ENCODE measurements at places on chromosomes 1 and 21.
A peak's percentile ranks its signal among the peaks of the same experiment; 100 is the strongest.

- DNase-seq, result no peak
These were observed 651.3 kb downstream of the PTPRC start for GRCh38 chr1:199290186-199290585.

- no peak for DNase-seq
These were observed 54.9 kb upstream of the RGS7 start for GRCh38 chr1:241411776-241412338.

DNA sequence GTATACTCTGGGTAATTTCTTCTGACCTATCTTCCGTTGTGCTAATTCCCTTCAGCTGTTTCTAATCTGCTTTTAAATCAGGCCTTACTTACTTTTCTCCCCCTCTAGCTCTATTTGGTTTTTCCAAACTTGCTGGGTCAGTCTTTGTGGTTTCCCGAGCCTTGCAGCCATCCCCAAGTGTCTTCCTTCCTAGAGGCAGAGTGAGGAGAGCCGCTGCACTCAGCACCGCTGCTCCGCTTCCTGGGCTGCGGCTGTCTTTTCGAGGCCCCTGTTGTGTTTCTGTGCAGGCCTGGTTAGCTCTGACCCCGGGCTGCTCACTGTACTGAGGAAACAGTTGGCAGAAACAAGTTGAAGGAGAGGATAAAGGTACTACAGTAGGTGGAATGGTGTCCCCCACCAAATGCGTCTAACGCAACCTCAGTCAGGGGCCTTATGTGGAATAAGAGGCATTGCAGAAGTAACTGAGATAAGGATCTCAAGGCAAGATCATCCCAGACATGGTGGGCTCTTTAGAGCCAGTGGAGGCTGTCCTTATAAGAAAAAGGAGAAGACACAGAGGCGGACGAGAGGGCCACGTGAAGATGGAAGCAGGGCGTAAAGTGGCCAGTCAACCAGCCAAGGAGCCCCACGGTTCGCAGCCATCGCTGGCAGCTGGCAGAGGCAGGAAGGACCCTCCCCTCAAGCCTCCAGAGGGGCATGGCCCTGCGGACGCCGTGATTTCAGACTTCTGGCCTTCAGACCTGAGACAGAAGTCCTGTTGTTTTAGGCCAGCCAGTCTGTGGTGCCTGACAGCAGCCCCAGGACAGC is 10.5 kb downstream of the WNT9A start:
- DNase-seq, result no peak

- DNase-seq, result no peak
These were observed 55.1 kb downstream of the PRDX6 start for GRCh38 chr1:173532237-173532636.

DNA sequence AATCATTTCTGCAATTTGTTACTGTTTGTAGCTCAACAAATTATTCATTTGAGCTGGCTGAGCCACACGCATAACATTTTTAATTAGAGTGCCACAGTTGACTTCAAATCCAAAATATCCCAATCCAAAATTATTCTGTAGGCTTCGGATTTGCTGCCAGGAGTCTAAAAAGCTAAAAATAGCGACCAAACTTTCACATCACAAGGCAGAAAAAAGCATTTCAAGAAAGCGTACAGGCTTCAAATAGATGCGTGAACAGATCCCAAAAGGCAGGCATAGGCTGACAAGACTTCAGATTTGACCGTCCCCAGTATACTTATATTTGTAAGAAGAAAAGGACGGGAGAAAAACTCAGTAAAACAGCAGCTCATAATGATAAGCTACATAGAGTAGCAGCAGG is 24.3 kb upstream of the TIAM1 start:
- DNase-seq, result no peak

GRCh38 chr1:26275580-26276431 is 4.1 kb upstream of the SH3BGRL3 start:
- DNase-seq, result peak; percentile 82

- no peak for DNase-seq
These were observed 862.7 kb downstream of the NCAM2 start for GRCh38 chr21:21860888-21861287.

DNA sequence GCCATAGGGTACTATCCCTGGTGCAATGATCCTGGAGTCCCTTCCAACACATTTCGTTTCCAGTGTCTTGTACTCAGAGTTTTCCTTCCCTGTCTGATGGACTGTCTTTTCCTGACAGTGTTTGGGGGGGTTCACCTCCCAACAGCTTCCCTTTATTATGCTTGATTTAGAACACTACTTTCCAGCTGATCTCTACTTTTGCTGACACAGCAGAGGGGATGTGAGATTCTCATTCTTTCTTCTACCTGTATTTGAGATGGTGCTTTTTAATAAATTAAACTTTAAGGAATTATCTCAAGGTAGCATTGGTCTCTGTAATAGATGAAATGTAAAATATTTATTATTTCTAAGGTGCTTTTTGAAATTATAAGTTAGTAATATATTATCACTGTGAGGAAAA is 41.0 kb downstream of the SLC35A3 start:
- DNase-seq, result no peak

DNA sequence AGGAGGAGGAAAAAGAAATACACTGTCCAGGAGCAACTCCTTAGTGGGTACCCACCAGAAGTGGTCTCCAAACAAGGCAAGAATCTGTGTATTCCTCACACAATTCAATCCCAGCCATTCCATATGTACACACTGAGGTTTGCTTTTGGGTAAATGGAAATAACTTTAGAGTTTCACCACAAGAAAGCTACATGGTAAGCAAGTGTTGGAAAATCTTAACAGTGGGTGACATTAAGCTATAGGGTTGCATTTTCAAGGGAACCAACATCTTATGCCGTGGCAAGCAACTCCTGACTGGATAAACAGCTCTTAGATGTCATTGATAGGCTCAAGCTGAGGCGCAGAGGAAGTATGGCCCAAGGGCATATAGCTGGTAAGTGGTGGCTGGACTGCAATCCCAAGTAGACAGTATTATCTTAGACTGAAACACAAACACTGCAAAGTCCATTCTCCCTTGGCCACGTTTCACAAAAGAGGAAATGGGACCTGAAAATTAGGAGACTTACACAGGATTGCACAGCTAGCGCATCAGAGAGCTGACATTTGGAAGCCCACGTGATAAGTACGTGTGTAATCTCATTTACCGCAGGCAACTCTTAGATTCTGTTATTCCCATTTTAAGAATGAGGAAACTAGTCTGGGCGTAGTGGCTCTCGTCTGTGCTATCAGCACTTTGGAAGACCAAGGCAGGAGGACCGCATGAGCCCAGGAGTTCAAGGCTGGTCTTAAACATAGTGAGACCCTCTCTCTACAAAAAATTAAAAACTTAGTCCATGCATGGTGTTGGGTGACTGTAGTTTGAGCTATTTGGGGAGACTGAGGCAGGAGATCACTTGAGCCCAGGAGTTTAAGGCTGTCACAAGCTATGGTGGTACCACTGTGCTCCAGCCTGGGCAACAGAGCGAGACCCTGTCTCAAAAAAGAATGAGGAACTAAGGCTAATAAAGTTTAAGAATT is 4.0 kb upstream of the BRWD1 start:
- DNase-seq, result no peak

DNA sequence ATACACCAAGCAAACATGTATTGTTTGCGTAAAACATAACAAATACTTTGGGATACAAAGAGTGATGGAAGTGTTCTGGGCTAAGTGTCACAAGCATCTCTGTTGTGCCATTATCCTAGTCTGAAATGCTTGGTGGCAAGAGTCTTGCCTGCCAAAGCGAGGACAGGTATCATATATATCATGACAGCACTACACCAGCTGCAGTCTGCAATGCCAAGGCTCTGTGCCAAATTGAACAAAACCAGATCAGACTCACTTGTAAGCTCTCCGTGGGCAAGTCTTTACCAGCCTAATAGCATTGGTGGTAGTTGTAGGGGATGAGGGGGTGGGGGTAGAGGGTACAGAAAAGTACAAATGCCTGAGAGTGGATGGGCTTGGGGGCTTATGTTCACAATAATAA is 119.2 kb downstream of the RWDD3 start:
- no peak for DNase-seq

DNA sequence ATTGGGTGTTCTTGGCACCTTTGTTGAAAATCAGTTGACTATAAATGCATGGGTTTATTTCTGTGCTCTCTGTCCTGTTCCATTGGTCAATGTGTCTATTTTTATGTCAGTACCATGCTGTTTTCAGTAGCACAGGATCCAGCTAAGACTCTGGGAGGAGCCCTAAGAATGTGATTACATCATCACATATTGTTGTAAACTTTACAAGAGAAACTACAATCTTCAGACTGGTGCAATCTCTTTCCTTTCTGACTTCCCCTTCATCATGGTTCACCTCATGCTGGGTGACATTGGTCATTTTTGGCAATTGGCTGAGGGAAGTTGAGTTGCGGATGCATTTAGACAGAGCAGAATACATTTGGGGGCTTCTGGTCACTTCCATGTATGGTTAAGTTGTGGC is 88.4 kb downstream of the C21orf91 start:
- DNase-seq, result no peak

DNA sequence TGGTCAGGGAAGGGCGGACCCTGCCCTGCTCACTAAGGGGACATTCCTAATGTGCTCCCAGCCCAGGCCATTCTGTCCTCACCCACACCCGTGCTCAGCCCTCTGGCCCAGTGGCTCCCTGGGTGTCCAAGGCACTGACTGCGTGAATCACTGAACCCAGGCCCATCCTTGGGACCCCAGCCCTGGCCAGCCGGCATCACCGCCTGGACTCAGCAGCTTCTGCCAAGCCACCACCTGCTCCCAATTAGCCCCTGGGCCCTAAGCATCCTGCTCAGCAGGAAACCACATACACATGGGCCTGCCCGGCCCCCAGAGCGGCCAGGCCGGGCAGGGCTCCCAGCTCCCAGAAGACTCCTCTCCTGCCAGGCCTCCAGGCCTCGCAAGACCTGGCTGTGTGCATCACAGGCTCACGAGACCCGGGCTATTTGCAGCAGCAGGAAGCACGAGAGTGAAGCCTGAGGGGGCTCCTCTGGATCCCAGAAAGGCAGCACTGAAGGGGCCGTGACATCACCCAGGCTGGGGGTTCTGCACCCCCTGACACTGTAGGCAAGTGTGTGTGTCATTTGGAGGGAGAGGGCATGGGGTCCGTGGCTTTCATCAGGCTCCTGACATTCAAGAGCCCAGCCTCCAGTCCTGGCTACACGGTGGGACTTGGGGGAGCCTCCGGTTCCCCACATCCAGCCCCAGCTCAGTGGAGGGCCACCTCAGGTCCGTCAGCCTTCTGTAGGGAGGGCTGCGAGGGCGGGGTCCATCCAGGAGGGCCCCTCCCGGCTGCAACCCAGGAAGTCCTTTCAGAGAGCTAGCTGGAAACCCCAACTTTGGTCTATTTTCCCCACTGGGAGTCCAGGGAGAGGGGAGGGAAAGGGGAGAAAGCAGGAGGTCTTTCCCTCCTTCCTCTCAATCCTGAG is 1.6 kb downstream of the MFAP2 start:
- peak; percentile 53 for DNase-seq

DNA sequence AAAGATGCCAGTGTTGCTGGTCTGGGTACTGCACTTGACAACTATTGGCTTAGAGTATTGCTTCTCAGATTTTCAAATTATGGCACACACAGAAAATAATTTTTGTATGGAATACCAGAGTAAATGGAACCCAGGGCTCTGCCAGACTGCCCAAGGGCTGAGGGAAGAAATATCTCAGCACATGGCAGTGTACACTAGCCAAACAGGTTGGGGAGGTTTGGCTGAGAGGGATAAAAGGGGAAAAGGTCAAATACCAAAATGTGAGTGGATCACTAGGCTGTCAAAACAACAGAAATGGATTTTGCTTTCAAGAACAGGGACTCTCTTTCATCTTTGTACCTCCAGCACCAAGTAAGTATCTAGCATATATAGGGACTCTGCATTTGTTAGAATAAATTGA is 3.0 kb upstream of the RGS8 start:
- no peak for DNase-seq

DNA sequence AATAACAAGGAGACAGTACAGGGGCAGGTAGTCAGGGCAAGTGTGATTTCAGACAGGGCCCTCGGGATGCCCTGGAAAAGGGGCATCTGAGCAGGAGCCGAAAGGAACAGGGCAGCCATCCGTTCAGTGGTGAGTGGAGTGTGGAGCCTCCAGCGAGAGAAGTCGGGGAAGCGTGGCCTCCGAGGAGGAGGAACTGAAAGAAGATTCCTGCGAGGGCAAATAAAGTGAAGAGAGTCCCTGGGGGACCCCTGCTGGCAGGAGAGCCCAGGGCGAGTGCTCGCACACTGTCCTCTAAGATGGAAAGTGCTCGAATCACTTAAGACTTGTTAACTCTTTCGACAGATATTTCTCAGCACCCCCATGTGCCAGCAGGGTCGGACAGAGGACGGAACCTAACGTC is 3.5 kb upstream of the UTS2 start:
- DNase-seq, result no peak

GRCh38 chr1:162671664-162672410 is 39.6 kb downstream of the DDR2 start:
- no peak for DNase-seq

GRCh38 chr1:203263496-203263895 is 34.0 kb upstream of the CHIT1 start:
- DNase-seq, result no peak

DNA sequence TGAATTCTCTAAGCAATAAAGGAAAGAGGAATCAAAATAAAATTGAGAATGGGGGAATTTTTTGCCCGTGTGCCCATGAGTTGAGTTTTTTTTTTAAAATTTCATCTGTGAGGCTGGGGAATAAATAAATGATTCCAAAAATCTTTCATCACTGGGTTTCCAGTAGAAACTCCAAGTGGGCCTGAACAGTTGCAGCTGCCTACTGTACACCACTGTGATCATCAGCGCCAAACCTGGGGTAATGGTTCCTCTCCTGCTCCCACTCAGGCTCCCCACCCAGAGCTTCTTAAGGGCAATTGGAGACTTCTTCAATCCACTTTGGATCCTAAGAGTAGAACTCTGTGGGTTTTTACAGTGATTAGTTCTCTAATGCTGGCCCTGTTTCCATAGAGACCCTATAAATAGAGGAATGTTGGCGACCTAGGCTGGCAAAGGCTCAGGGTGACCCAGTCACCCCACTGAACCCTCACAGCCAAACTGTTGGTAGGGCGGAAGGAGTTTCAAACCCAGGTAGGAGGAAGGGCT is 9.3 kb downstream of the TMCC2 start:
- DNase-seq, result no peak

DNA sequence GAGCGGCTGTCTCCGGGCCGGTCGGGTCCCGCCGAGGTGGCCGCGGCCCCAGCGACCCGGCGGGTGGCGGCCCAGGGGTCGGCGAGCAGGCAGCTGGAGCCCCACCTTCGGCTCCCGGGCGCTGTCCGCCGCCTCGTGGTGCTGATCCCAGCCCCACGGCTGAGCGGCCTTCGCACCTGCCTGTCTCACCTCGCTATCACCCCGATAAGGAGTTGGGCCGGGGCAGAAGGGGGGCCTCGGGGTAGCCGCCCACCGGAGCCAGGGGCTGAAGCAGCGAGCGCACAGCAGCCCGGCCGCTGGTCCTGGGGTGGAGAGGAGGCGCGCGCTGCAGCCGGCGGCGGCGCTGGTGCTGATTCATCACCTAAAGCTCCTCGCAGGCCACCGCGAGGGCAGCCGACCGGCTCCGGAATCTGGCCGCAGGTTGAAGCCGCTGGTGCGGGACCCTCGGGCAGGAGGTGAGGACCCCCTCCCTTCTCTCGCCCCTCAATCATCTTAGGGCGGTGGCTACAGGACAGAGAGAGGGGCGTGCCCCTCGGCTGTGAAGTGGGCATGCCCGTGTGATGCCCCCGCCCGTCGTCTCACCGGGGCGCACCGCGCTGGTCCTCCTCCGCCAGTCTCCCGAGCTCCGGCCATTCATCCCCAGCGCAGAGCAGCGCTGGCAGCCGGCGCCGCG is 575 bp downstream of the TRIM67 start:
- no peak for DNase-seq
